ENCODE measurements at places on chromosomes 2 and 18. TPM values are rescaled to one million over a fixed set of nuclear protein-coding genes. Genes with fewer than 3 reads are reported as not detected.

- no peak for DNase-seq
Observed at GRCh38 chr2:177268187-177268871, 3.8 kb upstream of the NFE2L2 start.

Gene CYS1
- total RNA-seq = 3.6 TPM

GRCh38 chr2:144708626-144709025, 188.7 kb upstream of the ZEB2 start:
- no peak for DNase-seq

GRCh38 chr2:23624915-23625314, 239.9 kb downstream of the KLHL29 start:
- no peak for DNase-seq

DNA sequence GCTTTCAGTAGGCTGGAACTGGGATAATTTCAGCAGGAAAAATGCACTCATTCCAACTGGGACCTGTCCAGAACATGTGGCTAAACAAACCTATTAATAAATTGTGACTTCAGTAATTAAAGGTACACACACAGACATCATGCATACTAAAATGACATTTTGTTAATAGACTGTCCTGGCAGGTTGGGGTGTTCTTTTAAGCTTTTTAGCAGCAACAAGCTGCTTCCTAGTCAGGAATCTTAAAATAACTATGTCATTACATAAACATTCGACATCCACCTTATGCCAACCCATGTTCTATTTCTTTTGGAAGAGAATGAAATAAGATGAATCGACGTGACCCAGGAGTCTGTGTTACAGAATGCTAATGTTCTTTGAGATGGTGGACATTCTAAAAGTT, 435.7 kb downstream of the TXNL1 start:
- no peak for DNase-seq

DNA sequence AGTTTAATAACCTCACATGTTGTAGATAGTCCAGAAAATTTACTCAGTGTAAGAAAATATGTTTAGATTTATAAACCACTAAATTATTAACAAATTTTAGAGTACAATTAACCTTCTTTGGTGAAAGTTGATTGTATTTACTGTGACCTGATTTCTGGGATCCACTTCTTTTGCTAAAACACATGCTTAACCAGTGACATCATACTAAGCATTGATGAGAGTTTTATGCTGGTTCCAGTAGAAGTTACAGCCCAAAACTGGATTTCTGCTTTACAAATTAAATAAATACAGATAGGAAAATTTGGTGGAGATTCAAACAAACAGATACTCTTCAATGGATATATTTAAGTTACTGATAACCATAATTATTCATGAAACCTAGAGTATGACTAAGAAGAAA, 40.9 kb downstream of the RBBP8 start:
- no peak for DNase-seq

DNA sequence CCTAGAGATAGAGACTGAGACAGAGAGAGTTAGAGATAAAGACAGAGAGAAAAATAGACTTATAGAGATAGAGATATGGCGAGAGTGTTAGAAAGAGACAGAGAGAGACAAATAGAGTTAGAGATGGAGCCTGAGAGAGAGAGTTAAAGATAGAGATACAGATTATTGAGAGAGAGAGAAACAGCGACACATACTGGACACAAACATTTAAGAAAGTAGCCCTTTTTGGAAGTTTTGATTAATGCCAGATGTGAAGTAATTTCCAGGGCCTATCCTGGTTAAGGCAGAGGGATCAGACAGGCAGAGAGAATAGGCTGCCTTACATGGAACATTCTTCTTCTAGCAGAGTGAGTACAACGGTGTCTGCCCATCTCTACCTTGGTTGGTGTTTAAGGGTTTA, 311.6 kb upstream of the CDH7 start:
- no peak for DNase-seq

DNA sequence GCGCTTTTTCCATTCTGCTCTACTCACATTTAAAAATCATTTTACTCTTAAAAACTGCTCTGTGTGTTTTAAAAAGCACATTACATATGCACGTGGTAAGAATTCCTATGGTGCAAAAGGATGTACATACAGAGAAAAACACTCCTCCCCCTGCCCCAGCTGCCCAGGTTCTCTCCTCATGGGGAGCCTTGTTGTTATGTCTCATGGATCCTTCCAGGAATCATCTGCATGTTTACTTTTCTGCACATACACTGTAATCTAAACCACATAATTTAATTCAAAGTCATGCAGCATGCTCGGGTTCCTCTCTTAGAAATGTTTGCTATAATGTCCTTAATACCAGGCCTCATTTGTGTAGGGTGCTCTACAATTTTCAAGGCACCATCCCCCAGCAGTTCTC, 243.3 kb downstream of the LOXHD1 start:
- no peak for DNase-seq

Gene ST8SIA3
- not detected for total RNA-seq

GRCh38 chr2:68169308-68169707, 11.6 kb downstream of the PNO1 start:
- no peak for DNase-seq

- no peak for DNase-seq
Observed at GRCh38 chr2:172993931-172994717, 81.5 kb upstream of the MAP3K20 start.

DNA sequence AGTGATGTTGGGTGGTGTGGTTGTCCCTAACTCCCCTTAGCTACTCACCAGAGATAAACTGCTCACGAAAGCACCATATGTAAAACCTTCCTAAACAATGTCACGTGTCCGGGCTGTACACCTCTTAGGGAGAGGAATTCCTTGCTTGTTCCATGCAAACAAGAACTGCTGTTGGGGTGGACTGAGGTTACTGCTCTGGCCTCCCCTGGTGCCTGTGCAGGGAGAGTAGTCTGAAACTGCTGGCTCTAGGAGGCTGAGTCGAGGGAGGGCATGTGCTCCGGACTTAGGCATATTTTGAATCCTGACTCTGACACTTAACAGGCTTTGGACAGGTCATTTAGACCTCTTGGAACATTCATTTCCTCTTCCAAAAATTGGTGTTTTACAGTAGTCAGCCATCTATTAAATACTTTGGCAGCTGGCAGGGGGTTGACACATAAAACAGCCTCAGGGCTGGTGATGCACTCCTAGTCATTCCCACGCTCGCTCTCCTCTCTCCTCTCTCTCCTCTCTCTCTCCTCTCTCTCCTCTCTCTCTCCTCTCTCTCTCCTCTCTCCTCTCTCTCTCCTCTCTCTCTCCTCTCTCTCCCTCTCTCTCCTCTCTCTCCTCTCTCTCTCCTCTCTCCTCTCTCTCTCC, 10.6 kb downstream of the THNSL2 start:
- no peak for DNase-seq

GRCh38 chr18:7541835-7542234, 25.3 kb upstream of the PTPRM start:
- no peak for DNase-seq

Gene ASB18
- 4.5 TPM for total RNA-seq

Gene CXCR2
- 0.89 TPM for total RNA-seq

DNA sequence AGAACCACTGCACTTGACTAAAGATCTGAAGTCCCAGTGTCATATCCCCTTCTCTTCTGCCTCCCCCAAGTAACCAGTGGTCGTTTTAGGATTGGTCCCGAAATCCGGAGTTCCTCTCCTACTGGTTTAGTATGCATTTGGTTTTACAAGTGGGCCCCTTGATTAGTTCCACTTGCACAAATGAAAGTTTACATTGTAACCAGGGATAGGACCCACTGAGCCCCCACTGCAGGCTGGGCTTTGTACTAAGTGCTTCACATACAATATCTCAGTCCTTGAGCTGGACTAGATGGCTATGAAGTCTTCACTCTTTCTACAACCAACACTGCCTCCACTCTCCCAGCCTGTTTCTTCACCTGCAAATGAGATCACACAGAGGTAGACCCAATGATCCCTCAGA, 50.4 kb downstream of the CYRIA start:
- no peak for DNase-seq

DNA sequence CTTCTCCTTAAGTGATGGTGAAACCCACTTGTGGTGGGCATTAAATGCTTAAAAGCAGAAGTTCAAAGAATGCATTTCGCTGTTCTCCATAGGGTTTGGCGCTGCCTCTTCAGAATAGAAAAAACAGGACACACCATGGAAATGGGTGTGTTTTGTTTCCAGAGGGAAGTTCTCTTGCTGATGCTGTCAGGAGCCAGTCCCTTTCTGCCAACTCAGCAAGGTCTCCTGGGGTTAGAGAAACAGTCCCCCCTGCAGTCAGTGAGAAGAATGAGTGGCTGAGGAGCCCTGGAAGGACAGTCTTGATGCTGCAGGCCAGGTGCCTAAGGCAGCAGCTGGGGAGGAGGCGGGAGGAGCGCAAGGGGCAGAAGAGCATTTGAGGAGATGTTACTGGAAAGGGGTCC, 37.8 kb upstream of the ASAP2 start:
- DNase-seq = no peak

Gene CACNB4
- 0.46 TPM for total RNA-seq

GRCh38 chr2:186183406-186183805, 302.7 kb upstream of the ZC3H15 start:
- DNase-seq = no peak

Gene MALL
- total RNA-seq = 9.9 TPM

GRCh38 chr18:62545098-62545497, 22.3 kb downstream of the ZCCHC2 start:
- DNase-seq = no peak

GRCh38 chr18:44536619-44537018, 144.1 kb upstream of the SETBP1 start:
- DNase-seq = no peak

DNA sequence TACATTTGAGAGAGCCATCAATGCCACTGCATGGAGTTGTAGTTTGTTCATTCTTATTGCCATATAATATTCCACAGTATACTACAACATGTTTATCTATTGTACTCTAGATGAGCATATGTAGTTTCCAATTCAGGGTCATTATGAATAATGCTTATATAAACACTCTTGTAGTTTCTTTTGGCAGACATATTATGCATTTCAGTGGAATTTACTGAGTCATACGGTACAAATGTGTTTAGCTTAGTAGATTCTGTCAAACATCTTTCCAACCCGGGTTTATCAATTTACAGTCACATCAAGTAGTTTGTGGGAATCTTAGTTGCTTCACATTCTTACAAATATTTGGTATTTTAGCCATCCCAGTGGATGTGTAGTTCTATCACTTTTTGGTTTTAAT, 161.1 kb downstream of the KCNH7 start:
- no peak for DNase-seq

Gene CKAP2L
- total RNA-seq = 0.30 TPM

DNA sequence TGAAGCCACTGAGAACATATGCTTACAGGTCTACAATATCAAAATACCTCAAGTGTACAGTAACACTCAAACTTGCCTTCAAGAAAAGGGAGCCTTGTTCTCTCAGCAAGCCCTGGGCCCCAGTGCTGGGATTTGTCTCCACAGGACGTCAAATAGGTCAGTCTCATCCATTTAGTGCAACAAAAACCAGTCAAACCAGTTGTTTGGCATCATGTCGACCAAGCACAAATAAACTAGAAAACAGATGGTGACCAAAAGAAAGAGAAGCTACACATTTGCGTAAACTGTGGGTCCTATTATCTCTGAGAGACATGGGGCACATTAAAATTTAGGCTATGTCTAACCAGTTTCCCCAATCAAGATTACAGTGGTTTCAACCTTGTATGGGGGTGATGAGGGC, 182.6 kb upstream of the PKDCC start:
- no peak for DNase-seq

GRCh38 chr2:211957799-211958198, 580.8 kb downstream of the ERBB4 start:
- no peak for DNase-seq

- DNase-seq = no peak
Observed at GRCh38 chr2:57669570-57669969, 377.0 kb upstream of the VRK2 start.

DNA sequence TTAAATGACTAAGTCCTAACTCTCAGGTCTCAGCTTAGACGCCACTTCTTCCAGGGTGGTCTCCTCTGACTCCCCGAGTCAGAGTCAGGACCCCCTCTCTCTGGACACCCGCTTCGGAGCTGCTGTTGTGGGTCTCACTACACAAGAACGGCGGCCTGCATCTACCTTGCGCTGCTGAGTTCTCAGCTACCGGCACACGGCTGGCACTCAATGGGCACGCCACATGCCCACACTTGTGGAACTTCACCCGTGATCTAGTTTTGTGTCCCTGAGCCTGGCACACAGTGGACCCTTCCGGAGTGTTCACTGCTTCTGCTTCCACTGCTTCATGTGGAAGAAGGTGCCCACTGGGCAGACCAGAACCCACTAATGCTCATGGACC, 58.3 kb upstream of the ID2 start:
- no peak for DNase-seq

Gene RPRM
- total RNA-seq = not detected

GRCh38 chr2:69952336-69953115, 8.9 kb downstream of the ASPRV1 start:
- no peak for DNase-seq

- no peak for DNase-seq
Observed at GRCh38 chr2:42069568-42069967, 21.7 kb downstream of the PKDCC start.

Gene GCA
- total RNA-seq = 7.6 TPM

Measured in Right ventricle myocardium superior (tissue), 1 donor.